Lower leg skin (tissue), 4 donors: ENCODE measurements at places on chromosomes 6 and 20. TPM values are rescaled to one million over a fixed set of nuclear protein-coding genes. Genes with fewer than 3 reads are reported as not detected.

The NOL7 gene
- 54.7 TPM for total RNA-seq

The ZBTB24 gene
- 11.8 TPM for total RNA-seq

The MOCS1 gene
- total RNA-seq: 4.8 TPM

The HLA-DQB2 gene
- 89.1 TPM for total RNA-seq

The TREML2 gene
- not detected for total RNA-seq

The APCDD1L gene
- 0.49 TPM for total RNA-seq

The NDRG3 gene
- 21.8 TPM for total RNA-seq

The OR12D3 gene
- total RNA-seq: not detected

The ADGRF4 gene
- total RNA-seq: 57.7 TPM

The CAGE1 gene
- not detected for total RNA-seq

The TBXT gene
- not detected for total RNA-seq

The CST5 gene
- not detected for total RNA-seq

The STMND1 gene
- not detected for total RNA-seq

The MATN4 gene
- total RNA-seq: 0.61 TPM

The SIRPB2 gene
- total RNA-seq: 0.79 TPM

The ELOVL5 gene
- 45.0 TPM for total RNA-seq

The MBOAT1 gene
- total RNA-seq: 5.8 TPM

The PDE10A gene
- 0.59 TPM for total RNA-seq
